ENCODE measurements at places on chromosomes 7 and 10.

- DNase-seq: no peak
Observed at GRCh38 chr10:85542936-85543730, 823.5 kb downstream of the GRID1 start.

DNA sequence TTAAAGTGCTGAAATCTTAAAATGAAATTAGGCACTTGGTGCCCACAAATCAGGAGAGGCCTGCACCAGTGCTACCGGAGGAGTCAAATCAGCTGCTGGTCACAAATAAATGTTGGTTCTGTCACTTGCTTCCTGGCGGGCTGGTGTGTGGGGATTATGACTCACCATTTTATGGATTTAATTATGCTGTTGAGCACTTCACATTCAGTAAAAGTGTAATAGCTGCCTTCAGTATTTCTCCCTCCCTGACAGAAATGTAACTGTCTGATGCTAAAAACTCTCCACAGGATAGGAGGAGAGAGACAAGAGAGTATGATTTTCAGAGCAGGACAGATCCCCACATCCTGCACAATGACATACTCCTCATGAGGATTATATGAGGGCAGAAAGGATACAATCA, 186.0 kb downstream of the JAZF1 start:
- no peak for DNase-seq

GRCh38 chr7:7048213-7048612, 134.1 kb upstream of the C1GALT1 start:
- DNase-seq: no peak

GRCh38 chr10:80070057-80070456, 8.4 kb upstream of the TMEM254 start:
- DNase-seq: no peak

GRCh38 chr7:142569851-142570250, 179.4 kb upstream of the PRSS1 start:
- DNase-seq: no peak

DNA sequence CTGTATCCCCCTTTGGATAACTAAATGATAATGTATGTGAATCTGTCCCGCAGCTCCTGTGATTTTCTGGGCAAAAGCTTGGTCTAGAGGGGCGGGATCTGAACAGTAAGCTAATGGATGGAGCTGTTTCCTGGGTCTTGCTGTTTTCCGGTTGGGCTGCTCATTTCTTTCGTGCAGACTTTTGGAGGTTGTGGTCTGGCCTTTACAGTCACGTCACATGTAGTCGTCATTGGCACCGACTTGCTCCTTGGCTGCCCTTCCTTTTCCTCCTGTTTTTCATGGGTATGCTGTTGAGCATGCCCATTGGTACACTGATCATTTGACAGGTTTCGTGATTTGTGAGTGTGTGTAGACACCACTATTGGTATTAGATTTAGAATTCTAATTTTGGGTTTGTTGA, 2.0 kb downstream of the FBH1 start:
- no peak for DNase-seq
